ENCODE measurements at places on chromosomes 7 and 10. TPM values are rescaled to one million over a fixed set of nuclear protein-coding genes. Genes with fewer than 3 reads are reported as not detected.

- H3K36me3 ChIP-seq = no peaks in the 10 kb centered on the region
- H3K27ac ChIP-seq = no peak overlapping the region
- no peak for DNase-seq
- H3K4me3 ChIP-seq = no peak overlapping the region
Observed at GRCh38 chr7:28731092-28731658, 227.0 kb downstream of the TRIL start.

GRCh38 chr7:78691584-78691983 lies 761.9 kb downstream of the MAGI2 start:
- no peak overlapping the region for H3K27ac ChIP-seq
- H3K36me3 ChIP-seq = no peaks in the 10 kb centered on the region
- no peaks in the 10 kb centered on the region for H3K27me3 ChIP-seq
- no peak overlapping the region for H3K4me3 ChIP-seq
- DNase-seq = no peak
- H3K4me1 ChIP-seq = no peaks in the 10 kb centered on the region

GRCh38 chr7:134866617-134867016 lies 87.2 kb downstream of the CALD1 start:
- DNase-seq = no peak
- H3K27me3 ChIP-seq = no peaks in the 10 kb centered on the region
- H3K4me1 ChIP-seq = peaks cover 8% of the 10 kb centered on the region
- peak overlapping the region; percentile 67 for H3K27ac ChIP-seq

GRCh38 chr10:101974091-101974971 lies 81.6 kb downstream of the ARMH3 start:
- no peak for DNase-seq
- peaks cover 60% of the 10 kb centered on the region for H3K36me3 ChIP-seq
- peak overlapping the region; percentile 8 for H3K4me3 ChIP-seq
- H3K27me3 ChIP-seq = no peaks in the 10 kb centered on the region
- peaks cover 11% of the 10 kb centered on the region for H3K4me1 ChIP-seq
- no peak overlapping the region for H3K27ac ChIP-seq

The STEAP1 gene
- 5.7 TPM for total RNA-seq

- no peak overlapping the region for H3K27ac ChIP-seq
- H3K4me1 ChIP-seq = no peaks in the 10 kb centered on the region
- H3K27me3 ChIP-seq = no peaks in the 10 kb centered on the region
- no peaks in the 10 kb centered on the region for H3K36me3 ChIP-seq
- no peak for DNase-seq
- H3K4me3 ChIP-seq = no peak overlapping the region
Observed at GRCh38 chr7:45584261-45585210, 10.4 kb downstream of the ADCY1 start.

The RASA4B gene
- 30.0 TPM for total RNA-seq

The FRMPD2 gene
- not detected for total RNA-seq

DNA sequence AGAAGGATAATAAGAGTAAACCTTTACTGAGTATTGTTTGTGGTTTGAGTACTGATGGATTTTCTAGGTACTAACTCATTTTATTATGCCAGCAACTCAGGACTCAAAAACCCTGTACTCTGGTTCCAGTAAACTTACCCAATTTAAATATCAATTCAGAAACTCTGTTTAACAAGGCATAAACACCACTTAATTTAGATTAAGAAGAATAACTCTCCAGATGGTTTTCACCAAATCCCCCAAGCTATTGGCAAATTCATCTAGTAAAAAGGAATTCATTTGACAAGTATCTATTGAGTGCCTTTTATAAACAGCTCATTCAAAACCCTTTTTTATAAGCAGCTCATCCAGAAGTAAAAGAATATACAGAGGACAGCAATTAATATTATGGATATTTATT lies 572.4 kb downstream of the PHTF2 start:
- no peaks in the 10 kb centered on the region for H3K4me1 ChIP-seq
- no peak overlapping the region for H3K4me3 ChIP-seq
- no peak for DNase-seq
- H3K27me3 ChIP-seq = no peaks in the 10 kb centered on the region
- H3K36me3 ChIP-seq = no peaks in the 10 kb centered on the region

- peaks cover 6% of the 10 kb centered on the region for H3K4me1 ChIP-seq
- H3K36me3 ChIP-seq = no peaks in the 10 kb centered on the region
- H3K27me3 ChIP-seq = no peaks in the 10 kb centered on the region
- peak overlapping the region; percentile 67 for H3K4me3 ChIP-seq
- peak; percentile 87 for DNase-seq
Observed at GRCh38 chr10:43689618-43689954, 40.9 kb upstream of the ZNF32 start.

- no peak for DNase-seq
- no peaks in the 10 kb centered on the region for H3K4me1 ChIP-seq
- H3K27me3 ChIP-seq = no peaks in the 10 kb centered on the region
- no peak overlapping the region for H3K4me3 ChIP-seq
- H3K36me3 ChIP-seq = no peaks in the 10 kb centered on the region
Observed at GRCh38 chr10:58712141-58712540, 199.5 kb downstream of the BICC1 start.

The ENTPD1 gene
- 64.6 TPM for total RNA-seq
